ENCODE measurements at places on chromosomes 2 and 18. TPM values are rescaled to one million over a fixed set of nuclear protein-coding genes. Genes with fewer than 3 reads are reported as not detected.
A peak's percentile ranks its signal among the peaks of the same experiment; 100 is the strongest.

ASB18 gene
- total RNA-seq, result not detected

SNTG2 gene
- total RNA-seq, result not detected

RPIA gene
- 33.2 TPM for total RNA-seq

- no peaks in the 10 kb centered on the region for H3K4me1 ChIP-seq
- H3K4me3 ChIP-seq, result no peak overlapping the region
These were observed 203.9 kb downstream of the MTX2 start for GRCh38 chr2:176473177-176473576.

GRCh38 chr2:225282858-225283710, 116.4 kb upstream of the NYAP2 start:
- no peak for DNase-seq
- no peak overlapping the region for H3K4me3 ChIP-seq
- no peaks in the 10 kb centered on the region for H3K36me3 ChIP-seq
- no peaks in the 10 kb centered on the region for H3K4me1 ChIP-seq
- no peak overlapping the region for H3K27ac ChIP-seq

- H3K27me3 ChIP-seq, result no peaks in the 10 kb centered on the region
- DNase-seq, result no peak
- H3K27ac ChIP-seq, result no peak overlapping the region
- H3K36me3 ChIP-seq, result no peaks in the 10 kb centered on the region
These were observed 337.7 kb downstream of the MEIS1 start for GRCh38 chr2:66772618-66773017.

- H3K36me3 ChIP-seq, result no peaks in the 10 kb centered on the region
- no peaks in the 10 kb centered on the region for H3K27me3 ChIP-seq
- no peak overlapping the region for H3K4me3 ChIP-seq
- H3K27ac ChIP-seq, result peak overlapping the region; percentile 13
- H3K4me1 ChIP-seq, result peaks cover 57% of the 10 kb centered on the region
- no peak for DNase-seq
These were observed 51.4 kb upstream of the MRPL33 start for GRCh38 chr2:27720004-27720551.

DNA sequence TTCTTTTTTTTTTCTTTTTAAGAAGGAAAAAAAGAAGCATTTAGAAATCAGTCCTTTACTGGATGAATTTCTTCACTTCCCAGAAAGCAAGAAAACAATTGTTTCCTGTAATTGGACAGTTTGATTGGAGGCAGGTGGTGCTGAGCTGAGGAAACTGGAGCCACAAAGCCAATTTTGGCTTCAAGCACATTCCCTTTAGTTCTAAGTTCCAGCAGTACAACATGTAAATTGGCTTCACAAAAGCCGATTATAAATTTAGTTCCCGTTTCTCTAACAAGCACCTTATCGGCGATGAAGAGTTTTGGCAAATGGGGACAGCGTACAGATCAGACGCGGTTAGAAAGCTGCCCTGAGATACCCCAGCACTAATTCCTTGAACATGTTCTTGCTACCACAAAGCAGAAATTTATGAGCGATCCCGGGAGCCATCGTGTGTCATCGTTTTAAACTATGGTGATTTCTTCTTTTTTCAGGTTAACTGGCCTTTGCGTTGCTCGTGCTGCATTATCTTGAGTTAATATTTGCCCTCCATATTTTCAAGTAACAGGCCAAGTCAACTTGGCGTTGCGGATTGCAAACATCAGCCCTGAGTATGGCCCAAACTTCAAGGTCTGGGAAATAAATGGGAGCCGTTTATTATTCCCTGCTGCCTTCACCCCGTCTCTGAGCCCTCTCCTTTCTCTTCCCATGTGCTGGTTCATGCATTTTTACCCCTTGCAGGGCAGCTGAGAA, 190.4 kb upstream of the ID2 start:
- no peaks in the 10 kb centered on the region for H3K36me3 ChIP-seq
- no peak overlapping the region for H3K4me3 ChIP-seq
- no peak overlapping the region for H3K27ac ChIP-seq
- H3K27me3 ChIP-seq, result no peaks in the 10 kb centered on the region

GRCh38 chr2:202032846-202033316, 774 bp upstream of the FZD7 start:
- peaks cover 3% of the 10 kb centered on the region for H3K36me3 ChIP-seq
- H3K4me3 ChIP-seq, result peak overlapping the region; percentile 58
- peak overlapping the region; percentile 96 for H3K27ac ChIP-seq
- no peaks in the 10 kb centered on the region for H3K27me3 ChIP-seq
- DNase-seq, result peak; percentile 80
- peaks cover 26% of the 10 kb centered on the region for H3K4me1 ChIP-seq

Data from Caco-2 (cell line).